GM12878 (cell line): ENCODE measurements at places on chromosomes 4 and X. TPM values are rescaled to one million over a fixed set of nuclear protein-coding genes. Genes with fewer than 3 reads are reported as not detected.

The PABPC1L2A gene
- not detected in 2 replicates for polyA plus RNA-seq

The DGKK gene
- not detected in 2 replicates for polyA plus RNA-seq

The CT47A1 gene
- polyA plus RNA-seq, result not detected in 2 replicates

The KCND1 gene
- 0.38 and 0.44 TPM in 2 replicates for polyA plus RNA-seq

The ZXDA gene
- polyA plus RNA-seq, result 0.69 and 1.1 TPM in 2 replicates

The MAGED4 gene
- not detected in 2 replicates for polyA plus RNA-seq

The DTHD1 gene
- polyA plus RNA-seq, result 1.3 and 1.6 TPM in 2 replicates

The DUX4 gene
- not detected in 2 replicates for polyA plus RNA-seq

The F8A2 gene
- polyA plus RNA-seq, result not detected in 2 replicates

DNA sequence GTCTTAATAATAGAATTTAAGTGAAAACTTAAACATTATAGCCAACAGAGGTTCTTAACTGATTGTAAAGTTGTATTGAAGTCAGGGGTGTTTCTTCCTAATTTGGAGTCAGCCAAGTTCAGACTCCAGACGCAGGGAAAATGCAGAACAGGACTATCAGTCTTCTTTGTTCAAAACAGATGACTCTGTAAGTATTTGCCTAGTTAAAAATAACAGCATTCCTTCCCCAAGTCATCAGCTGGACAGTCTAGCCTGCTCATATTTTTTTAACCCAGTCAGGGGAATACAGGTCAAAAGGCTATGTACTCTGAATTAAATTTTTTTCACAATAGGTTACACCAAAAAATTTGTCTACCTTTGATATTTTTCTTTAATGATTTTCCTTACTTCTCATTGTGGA is 73.8 kb upstream of the DCLK2 start:
- H3K36me3 ChIP-seq, result no peaks in the 10 kb centered on the region
- H3K4me3 ChIP-seq, result no peak overlapping the region
- no peak for DNase-seq
- no peaks in the 10 kb centered on the region for H3K27me3 ChIP-seq
- no peak overlapping the region for H3K27ac ChIP-seq
- H3K4me1 ChIP-seq, result no peaks in the 10 kb centered on the region

- no peaks in the 10 kb centered on the region for H3K36me3 ChIP-seq
- H3K27me3 ChIP-seq, result no peaks in the 10 kb centered on the region
- no peak overlapping the region for H3K4me3 ChIP-seq
- no peaks in the 10 kb centered on the region for H3K4me1 ChIP-seq
- H3K27ac ChIP-seq, result no peak overlapping the region
These were observed 60.7 kb upstream of the ABCG2 start for GRCh38 chr4:88219099-88219498.

DNA sequence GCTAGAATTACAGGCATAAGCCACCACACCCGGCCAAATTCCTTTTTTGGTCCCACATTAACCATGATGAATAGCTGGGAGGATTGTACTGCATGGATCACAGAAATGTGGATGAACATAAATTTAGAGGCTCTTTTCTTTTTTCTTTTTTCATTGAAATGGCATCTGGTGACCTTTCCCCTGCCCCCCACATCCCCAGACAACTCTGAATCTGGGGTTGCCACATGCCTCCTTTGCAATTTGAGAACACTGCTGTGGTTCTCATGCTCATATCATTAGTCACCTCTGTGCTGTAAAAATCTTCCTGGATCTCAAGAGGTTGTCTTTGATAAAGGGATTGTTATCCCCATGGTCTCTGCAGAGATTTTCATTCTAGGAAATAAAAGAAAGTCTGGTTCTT is 22.8 kb upstream of the FMR1NB start:
- H3K27ac ChIP-seq, result no peak overlapping the region
- no peaks in the 10 kb centered on the region for H3K27me3 ChIP-seq
- no peak for DNase-seq
- no peak overlapping the region for H3K4me3 ChIP-seq
- H3K4me1 ChIP-seq, result no peaks in the 10 kb centered on the region

GRCh38 chr4:38411981-38412536 is 251.9 kb upstream of the KLF3 start:
- no peak overlapping the region for H3K27ac ChIP-seq
- DNase-seq, result no peak
- H3K4me3 ChIP-seq, result no peak overlapping the region

DNA sequence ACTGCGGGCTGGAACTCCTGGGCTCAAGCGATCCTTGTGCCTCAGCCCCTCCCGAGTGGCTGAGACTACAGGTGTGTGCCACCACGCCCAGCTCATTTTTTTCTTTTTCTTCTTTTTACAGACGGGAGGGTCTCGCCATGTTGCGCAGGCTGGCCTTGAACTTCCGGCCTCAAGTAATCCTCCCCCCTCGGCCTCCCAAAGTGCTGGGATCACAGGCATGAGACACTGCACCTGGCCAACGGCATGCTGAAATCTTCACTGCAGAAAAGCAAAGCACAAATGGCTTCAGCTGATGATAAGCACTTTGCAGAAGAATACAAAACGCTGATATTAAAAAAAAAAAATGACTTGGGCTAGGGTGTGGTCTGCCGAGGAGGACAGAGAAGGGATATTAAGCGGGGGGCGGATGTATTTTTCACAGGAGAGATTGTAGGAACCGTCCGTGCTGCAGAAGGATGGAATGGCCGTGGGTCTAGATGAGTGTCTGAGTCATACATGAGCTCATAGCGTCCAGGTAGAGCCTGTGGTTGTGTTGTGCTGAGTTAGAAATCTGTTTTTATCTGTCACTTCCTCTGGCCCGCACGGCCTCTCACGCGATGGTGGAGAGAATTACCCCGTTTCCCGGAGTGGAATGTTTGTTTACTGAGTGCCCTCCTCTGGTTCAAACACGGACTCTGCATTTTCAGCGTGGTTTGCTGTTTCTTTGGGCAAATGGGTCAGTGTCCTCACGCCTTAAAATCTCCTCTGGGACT is 8.5 kb upstream of the AKAP17A start:
- H3K4me3 ChIP-seq, result no peak overlapping the region; the same call in 1 of the 2 replicates
- peak overlapping the region; percentile 61 for H3K27ac ChIP-seq
- no peak for DNase-seq
- H3K4me1 ChIP-seq, result peaks cover 15% of the 10 kb centered on the region

DNA sequence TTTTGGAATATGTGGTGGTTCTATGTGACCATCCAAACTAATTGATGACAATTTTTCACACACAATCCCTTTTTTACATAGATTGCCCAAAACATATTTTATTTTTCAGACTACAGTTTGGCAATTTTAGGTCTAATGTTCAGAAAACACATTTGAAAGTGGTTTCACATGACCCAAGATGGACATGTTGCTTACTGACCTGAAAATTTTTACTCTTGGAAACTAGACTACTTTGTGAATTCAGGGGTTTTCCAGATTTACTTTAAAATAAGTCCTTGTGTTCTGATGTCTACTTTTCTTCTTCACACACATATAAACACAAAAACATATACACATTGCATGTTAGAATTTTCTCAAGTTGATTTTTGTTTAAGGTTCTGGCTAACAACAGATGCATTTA is 79.5 kb downstream of the HMGB2 start:
- no peak for DNase-seq
- H3K4me3 ChIP-seq, result no peak overlapping the region; the same call in 1 of the 2 replicates
- H3K4me1 ChIP-seq, result peaks cover 24% of the 10 kb centered on the region
- H3K36me3 ChIP-seq, result peaks cover 5% of the 10 kb centered on the region; the same call in 1 of the 2 replicates
- peak overlapping the region; percentile 84 for H3K27ac ChIP-seq
- no peaks in the 10 kb centered on the region for H3K27me3 ChIP-seq

- no peak for DNase-seq
- peaks cover 29% of the 10 kb centered on the region for H3K4me1 ChIP-seq
- H3K27ac ChIP-seq, result peak overlapping the region; percentile 76
These were observed 78.9 kb downstream of the IRF2 start for GRCh38 chr4:184395451-184395917.

- H3K27ac ChIP-seq, result no peak overlapping the region
- no peaks in the 10 kb centered on the region for H3K36me3 ChIP-seq
- no peak for DNase-seq
- no peaks in the 10 kb centered on the region for H3K4me1 ChIP-seq
These were observed 735.1 kb upstream of the DIAPH2 start for GRCh38 chrX:95949588-95949987.

- peak; percentile 82 for DNase-seq
- no peaks in the 10 kb centered on the region for H3K27me3 ChIP-seq
- no peaks in the 10 kb centered on the region for H3K36me3 ChIP-seq
- H3K27ac ChIP-seq, result peak overlapping the region; percentile 92
- H3K4me1 ChIP-seq, result peaks cover 58% of the 10 kb centered on the region
These were observed 62.4 kb downstream of the ATXN3L start for GRCh38 chrX:13257223-13258051.
